COR-L47 (cell line): ENCODE measurements at places on chromosomes 5 and 9.

- no peak for DNase-seq
Measured at GRCh38 chr5:24635209-24635608, 9.6 kb downstream of the CDH10 start.

GRCh38 chr9:121095057-121095456, 20.3 kb downstream of the CNTRL start:
- no peak for DNase-seq

DNA sequence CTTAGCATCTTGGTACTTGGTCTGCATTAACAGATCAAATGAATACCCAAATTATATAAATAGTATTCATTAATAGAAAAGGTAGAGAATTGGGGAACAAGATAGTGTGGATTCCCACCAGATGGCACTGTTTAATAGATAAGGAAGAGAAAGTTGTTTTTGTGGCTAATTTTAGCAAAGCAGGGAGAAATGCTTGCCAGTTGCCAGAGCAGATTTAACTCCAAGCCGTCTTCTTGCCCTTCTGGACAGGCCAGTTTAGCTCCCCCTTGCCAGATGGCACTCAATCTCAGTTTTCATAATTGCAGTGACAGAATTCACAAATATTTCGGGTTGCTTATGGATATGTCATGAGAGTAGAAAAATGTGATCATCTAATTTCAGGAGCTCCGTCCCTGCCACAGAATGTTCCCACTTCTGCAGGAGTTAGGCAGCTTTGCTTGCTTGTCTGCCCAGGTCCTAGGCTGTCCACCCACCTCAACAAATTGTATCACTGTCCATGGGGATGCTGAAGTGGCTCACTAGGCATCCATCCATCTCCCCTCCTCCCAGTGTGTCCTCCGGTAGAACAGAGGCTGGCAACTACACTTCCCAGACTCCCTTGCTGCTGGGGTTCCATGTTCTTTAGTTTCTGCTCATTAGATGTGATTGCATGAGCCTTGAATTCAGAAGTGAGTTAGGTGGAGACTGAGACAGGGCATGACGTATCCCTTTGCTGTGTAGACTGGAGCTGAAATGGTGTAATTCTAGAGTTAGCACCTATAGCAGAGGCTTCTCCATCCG, 11.8 kb upstream of the HEXB start:
- peak; percentile 14 for DNase-seq

DNA sequence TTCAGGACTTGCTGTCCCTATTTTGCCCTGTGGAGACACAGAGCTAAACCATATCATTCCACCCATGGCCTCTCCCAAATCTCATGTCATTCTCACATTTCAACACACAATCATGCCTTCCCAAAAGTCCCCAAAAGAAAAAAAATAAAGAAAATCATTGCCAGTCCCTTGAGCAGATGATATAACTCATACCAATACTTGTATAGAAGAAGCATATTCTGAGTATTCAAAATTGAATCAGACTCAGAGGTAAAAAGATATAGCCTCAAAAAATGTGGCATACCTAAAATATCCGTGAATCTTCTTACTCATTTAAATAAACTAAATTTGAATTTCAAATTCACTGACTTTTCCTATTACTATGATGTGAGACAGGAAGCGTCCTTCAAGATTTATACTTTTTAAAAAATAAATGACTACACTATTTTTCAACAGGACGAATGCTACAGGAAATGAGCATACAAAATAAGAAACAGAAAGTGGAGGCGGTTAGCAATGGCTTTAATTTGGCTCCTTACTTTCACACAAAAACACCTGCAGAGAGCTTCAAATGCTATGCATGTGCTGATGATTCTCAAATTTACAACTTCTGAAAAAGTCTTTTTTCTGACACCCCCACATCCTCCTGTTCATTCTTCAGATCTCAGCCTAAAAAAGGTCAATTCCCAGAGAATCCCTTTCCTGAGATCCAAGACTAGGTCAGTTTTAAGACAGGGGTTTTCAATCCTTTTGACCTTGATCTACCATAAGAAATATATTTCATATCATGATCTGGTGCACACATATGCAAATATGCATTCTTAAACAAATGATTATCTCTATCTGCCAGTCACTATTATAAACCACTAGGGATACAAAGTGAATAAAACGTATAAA, 39.6 kb upstream of the DMXL1 start:
- no peak for DNase-seq

GRCh38 chr9:134783699-134784039, 96.9 kb upstream of the FCN2 start:
- DNase-seq = no peak

DNA sequence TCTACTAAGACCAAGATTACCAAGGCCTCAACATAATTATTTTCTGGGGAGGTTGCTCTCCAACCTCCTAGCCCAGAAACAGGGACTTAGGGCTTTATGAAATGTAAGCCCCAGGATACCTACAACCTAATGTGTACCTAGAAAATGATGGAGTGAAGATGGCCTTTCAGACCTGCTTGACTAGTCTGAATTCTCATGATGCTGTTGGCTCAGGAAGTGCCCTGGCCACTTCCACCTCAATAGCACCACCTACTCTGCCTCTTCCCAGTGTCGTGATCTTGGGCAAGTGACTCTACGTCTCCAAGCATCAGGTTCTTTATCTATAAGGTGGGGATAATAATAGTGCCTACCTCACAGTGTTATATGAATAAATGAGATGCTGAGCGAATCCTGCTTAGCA, 57.9 kb upstream of the GARNL3 start:
- no peak for DNase-seq

DNA sequence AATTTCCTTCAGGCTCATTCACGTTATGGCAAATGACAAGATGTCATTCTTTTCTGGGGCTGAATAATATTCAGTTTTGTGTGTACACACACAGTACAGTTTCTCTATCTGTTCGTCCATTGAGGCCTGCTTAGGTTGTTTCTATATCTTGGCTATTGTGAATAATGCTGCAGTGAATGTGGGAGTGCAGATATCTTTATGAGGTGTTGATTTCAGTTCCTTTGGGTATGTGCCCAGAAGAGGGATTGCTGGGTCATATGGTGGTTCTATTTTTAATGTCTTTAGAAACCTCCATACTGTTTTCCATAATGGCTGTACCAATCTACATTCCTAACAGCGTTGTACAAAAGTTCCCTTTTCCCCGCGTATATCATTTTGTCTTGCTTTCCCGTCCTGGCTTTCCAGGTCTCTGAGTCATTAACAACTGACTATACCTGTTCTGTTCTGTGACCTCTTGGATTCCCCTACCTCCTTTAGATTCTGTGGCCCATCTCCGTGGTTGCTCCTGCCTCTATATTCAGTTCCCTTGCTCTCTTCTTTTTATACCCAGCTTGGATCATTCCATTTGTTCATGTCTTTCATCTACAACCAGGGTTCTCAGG, 6.8 kb downstream of the SNX30 start:
- no peak for DNase-seq

GRCh38 chr9:89601856-89602562, 2.8 kb upstream of the GADD45G start:
- DNase-seq = no peak

DNA sequence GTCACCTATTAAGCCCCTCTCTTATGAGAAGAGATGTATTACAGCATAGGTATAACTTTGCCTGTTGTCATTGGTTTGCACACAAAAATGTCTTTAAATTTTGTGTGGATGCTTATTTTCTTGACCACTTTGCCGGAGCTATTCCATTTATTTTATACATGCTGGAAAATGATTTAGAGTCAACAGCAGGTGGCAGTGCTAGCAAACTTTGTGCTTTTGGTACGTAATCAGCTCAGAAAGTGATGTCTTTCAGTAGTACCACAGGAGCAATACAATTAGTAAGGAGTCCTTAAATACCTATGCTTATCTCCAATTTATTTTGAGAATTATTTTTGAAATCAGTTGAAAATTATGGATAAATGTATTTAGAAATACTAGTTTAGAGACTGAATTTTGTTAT, 19.8 kb upstream of the NUDT12 start:
- peak; percentile 51 for DNase-seq

GRCh38 chr5:159510282-159510681, 180.0 kb upstream of the IL12B start:
- no peak for DNase-seq

- no peak for DNase-seq
Measured at GRCh38 chr9:27714388-27714787, 141.1 kb upstream of the C9orf72 start.

DNA sequence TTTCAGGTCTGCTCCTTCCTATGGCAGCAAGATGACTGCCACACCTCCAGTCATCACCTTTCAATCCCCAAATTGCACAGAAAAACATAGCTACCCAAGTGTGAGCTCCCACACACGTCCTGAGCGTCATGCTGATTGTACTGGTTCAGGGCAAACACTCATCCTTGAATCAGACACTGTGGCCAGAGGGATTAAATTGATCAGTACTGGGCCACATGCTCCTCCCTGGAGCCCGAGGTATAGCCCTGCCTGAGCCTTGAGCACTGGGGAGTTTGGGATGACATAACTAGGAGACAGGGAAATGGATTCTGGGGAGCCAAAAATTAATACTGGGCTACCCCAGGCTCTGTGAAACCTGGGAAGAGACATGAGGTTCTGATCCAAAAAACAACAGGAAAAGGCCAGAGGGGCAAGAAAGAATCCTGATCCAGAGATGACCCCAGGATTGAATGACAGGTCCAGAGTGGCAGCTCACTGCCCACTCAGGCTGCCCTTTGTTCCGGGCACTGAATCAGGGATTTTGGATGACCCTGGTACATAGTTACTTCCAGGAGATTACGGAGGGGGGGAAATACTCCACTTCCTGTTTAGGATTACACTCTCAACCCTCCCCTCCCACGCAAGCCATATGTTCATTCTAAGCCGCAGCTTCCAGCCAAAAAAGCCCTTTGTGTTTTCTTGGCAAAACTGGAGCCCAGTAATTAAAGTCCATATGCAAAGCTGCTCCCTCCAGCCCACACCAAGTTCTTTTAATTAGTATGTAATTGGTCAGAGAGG, 141.6 kb upstream of the SPRY4 start:
- no peak for DNase-seq
